ENCODE measurements at places on chromosomes 13 and 19.

DNA sequence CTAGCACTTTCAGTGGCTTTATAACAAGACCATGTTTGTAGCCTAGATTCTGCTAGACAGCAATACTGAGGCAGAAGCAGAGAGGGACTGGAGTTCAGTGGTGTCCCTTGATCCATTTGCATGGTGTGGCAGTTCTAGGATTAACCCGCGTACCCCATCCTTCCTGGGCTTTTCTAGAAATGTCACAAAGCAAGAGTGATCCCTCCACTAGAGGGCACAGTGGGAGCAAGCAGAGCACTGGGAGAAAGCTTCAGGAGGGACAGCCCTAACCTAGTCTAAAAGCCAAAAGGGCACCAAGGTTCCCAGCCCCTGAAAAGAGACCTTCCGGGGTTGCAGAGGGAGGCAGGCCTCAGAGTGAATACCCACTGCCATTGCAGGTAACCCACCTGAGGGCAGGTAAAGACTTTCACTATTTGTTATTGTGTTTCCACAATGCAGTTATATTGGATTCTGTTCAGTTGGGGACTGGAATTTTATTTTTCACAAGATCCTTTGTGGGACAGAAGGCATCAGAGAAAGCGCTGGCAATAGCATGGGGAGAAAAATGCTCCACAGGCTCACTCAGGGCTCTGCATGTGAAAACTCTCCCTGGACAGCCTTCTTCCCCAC is 170.6 kb downstream of the FLT1 start:
- DNase-seq, result no peak

DNA sequence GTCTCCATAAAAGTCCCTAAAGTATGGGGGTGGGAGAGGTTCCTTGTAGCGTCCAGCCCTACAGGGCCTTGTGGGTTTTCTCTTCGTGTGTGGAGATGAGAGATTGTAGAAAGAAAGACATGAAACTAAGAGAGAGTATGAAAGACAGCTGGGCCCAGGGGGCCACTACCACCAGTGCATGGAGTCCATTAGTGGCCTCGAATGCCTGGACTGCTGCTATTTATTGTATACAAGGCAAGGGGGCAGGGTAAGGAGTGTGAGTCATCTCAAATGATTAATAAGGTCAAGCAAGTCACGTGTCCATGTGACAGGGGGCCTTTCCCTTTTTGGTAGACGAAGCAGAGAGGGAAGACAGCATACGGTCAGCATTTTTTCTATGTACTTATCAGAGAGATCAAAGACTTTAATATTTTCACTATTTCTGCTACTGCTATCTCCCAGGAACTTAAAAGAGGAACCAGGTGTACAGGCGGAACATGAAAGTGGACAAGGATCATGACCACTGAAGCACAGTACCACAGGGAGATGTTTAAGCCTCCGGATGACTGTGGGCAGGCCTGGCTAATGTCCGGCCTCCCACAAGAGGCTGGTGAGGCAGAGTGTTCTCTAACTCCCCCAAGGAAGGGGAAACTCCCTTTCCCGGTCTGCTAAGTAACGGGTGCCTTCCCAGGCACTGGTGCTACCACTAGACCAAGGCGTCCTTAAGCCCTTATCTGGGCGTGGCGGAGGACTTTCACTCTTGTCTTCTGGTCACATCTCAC is 25.5 kb downstream of the FGF21 start:
- DNase-seq, result no peak

DNA sequence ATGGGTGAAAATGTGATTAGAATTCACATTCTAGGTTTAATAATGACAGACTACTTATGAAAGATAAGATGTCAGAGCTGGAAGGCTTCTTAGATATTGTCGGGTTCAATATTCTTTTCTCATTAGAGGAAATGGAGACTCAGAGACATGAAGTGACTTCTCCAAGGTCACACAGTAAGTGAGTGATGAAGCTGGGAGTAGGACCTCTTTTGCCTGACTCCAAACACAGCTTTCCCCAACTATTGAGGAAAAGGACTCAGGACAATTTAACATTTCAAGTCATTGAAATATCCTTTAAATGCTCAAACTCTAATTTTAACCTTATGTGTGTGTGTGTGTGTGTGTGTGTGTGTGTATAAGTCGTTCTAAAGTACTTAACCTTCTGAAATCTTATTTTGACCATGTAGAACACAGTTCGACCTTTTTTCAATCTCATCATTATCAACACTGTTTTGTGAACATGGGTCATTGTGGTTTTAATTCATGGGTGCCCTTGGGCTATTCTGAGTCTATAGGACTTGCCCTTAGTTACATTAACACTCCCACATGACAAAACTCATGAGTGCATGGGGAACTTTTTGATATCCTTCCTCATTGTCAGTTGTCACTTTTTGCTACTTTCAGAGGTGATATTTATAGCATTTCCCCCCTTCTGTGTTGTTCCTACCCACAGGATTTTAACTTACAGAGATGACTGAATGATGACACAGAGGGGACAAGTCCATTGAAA is 53.0 kb downstream of the LRCH1 start:
- no peak for DNase-seq

DNA sequence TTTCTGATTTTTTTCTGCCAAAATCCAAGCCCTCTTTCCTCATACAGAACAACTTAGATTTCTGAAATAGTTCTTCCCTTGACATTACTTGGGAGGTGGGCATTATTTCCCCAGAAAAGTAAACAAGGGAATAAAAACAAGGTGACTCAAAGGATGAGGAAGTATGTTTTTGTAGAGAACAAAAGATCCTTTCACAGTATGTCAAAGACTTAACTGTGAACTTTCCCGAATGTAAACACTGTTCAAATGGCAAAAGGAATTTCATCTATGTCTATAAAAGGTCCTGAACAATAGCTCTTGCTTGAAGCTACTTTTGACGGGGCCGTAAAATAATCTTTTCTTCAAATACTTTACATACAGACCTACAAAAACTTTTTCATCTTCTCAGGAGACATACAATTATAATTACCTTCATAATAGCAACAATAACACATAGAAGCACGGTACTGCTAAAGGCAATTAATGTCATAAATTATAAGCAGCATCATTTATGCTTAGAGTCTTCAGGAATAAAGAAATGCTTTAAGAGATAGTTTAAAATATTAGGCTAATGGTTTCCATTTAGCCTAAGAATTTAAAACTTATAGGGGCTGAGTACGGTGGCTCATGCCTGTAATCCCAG is 191.1 kb downstream of the RGCC start:
- no peak for DNase-seq

DNA sequence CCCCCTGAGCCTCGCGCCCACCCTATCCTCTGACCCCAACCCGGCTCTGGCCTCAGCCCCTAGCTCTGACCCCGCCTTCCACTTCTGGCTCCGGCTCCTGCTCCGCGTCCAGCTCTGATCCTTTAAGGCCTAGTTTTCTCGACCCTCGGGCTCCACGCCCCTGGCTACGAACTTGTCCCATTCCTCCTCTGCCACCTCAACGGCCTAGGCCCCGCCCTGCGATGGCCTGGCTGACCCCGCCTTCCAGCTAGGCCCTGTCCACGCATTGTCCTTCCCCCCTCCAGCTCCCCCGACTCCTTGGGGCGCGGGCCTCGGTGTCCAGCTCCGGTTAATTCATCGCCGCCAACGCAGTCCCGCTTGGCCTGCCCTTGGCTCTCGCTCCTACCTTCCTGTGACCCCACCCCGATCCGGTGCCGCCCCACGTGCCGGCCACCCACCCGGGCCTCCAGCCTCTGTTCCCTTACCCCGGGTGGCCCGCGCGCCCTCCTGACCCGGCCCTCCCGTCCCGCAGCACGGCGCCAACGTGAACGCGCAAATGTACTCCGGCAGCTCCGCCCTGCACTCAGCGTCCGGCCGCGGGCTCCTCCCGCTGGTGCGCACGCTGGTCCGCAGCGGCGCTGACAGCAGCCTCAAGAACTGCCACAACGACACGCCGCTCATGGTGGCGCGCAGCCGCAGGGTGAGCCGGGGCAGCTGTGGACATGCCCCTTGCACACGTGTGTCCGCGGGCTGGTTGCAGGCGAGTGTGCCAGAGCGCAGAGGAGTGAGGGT is 9.4 kb downstream of the BCL3 start:
- DNase-seq, result no peak

Data from amygdala (tissue), 56 donors.